ENCODE measurements at places on chromosomes 11 and 22.
A peak's percentile ranks its signal among the peaks of the same experiment; 100 is the strongest.

GRCh38 chr11:10305262-10305963 is 540 bp downstream of the ADM start:
- DNase-seq, result no peak

- peak; percentile 97 for DNase-seq
Measured at GRCh38 chr22:41448189-41448808, 1.7 kb upstream of the TOB2 start.

GRCh38 chr11:107385361-107385981 is 72.2 kb downstream of the CWF19L2 start:
- DNase-seq, result no peak

- no peak for DNase-seq
Measured at GRCh38 chr22:26892166-26893041, 235.0 kb downstream of the MIAT start.

- no peak for DNase-seq
Measured at GRCh38 chr11:125139778-125140177, 24.8 kb upstream of the PKNOX2 start.

GRCh38 chr11:75644946-75645345 is 23.9 kb downstream of the MAP6 start:
- no peak for DNase-seq

- no peak for DNase-seq
Measured at GRCh38 chr11:614021-614622, 1.6 kb downstream of the IRF7 start.

- DNase-seq, result no peak
Measured at GRCh38 chr11:48261600-48261999, 2.1 kb upstream of the OR4X1 start.

- DNase-seq, result no peak
Measured at GRCh38 chr11:134751031-134751585, 339.1 kb upstream of the B3GAT1 start.

DNA sequence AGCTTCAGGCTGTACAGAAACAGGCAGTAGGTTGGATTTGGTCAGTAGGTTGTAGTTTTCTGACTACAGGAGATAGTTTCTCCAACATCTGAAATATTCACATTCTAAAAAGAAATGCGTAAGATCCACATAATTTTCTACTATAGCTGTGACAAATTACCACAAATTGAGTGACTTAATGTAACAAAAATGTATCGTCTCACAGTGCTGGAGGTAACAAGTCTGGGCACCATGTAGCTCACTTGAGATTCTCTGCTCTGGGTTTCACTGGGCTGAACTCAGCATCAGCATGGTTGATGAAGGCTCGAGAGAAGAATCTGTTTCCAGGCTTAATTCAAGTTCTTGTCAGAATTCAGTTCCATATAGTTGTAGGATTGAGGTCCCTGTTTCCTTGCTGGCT is 350.9 kb upstream of the CCDC179 start:
- DNase-seq, result no peak

DNA sequence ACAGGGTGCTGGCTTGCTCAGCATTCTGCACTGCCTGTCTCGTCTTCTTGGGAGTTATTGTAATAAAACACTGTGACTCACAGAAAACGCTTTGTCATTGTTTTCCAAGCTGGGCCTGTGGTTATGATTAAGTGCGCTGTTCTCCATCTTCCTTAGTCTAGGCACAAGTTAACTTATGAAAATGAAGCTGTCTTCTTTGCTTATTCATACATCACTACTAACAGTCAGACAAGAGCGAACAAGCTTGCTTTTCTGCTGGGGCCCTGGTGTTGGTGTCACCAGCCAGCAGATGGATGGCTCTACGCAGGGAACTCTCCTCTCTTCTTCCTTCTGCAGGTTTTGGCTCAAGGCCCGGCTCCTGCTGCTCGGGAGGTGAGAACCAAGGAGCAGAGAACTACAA is 380.1 kb upstream of the SYN3 start:
- no peak for DNase-seq

- peak; percentile 64 for DNase-seq
Measured at GRCh38 chr11:126440792-126441514, 85.5 kb downstream of the ST3GAL4 start.

GRCh38 chr11:134862105-134862502 is 450.1 kb upstream of the B3GAT1 start:
- no peak for DNase-seq

- DNase-seq, result no peak
Measured at GRCh38 chr11:46808799-46809431, 37.2 kb downstream of the CKAP5 start.

DNA sequence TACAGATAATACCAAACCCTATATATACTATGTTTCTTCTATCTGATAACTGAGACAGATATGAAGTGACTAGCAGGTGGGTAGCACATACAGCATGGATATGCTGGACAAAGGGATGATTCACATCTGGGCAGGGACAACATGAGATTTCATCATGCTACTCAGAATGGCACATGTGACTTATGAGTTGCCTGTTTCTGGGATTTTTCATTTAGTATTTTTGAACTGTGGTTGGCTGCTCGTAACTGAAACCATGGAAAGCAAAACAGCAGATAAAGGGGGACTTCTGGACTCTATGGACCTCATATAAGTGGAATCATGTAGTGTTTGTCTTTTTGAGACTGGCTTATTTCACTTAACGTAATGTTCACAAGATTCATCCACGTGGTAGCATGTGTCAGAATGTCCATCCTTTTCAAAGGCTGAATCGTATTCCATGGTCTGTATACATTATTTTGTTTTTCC is 883.0 kb downstream of the TBC1D22A start:
- no peak for DNase-seq

DNA sequence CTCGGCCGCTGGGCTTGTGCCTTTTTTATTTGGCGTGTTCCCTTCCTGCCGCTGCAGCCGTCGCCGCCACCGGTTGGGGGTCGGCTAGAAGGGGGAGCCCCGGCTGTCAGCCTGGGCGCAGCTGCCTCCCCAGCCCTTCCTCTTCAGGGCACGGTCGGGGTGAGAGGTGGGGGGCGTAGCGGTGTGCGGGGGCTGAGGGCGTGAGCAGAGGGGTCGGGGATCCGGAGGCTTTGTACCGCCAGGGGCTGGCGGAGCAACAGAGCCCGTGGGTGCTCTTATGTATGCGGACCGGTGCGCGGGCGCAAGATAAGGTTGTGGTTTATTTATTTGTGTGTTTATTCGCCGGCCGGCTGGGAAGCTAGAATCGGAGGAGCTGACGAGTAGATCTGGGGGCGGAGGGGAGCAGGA is 477 bp downstream of the ZBTB16 start:
- no peak for DNase-seq

DNA sequence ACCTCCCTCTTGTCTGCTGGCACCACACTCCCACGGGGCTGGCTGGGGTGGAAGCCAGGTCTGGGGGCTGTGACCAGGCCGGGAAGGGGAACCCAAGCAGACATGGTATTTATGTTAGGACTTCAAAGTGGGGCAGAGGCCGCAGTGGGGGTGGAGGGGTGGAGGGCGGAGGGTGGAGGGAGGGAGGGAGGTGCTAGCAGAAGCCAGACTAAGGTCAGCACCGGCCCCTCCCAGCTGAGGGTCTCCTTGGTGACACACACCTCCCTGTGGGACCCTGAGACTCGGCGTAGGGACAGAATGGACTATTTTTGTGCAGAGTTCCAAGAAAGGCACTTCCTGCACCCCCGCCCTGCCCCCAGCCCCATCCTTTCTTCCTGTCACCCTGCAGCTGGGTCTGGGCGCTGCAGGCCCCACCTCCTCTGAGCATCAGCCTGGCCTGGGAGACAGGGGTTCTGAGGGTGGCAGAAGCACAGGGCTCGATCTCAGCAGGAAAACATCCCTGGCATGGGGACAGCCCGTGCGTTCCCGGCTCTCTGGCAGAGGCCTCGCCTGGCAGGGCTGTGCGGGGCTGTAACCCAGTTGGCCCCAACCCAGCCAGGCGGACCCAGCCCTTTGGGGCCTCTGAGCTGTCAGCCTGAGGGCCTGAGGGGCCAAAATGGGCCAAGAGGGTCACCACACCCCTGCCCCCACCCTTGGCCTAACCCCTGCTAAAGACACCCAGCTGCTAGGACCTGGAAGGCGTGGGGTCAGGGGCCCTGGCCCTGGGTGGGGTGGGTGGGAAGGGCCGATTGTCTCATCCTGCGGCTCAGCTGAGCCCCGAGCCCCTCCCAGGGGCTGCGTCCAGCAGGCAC is 9.6 kb upstream of the CD248 start:
- DNase-seq, result no peak

GRCh38 chr11:120689596-120690275 is 178.2 kb downstream of the GRIK4 start:
- DNase-seq, result no peak

- no peak for DNase-seq
Measured at GRCh38 chr22:45642986-45643385, 28.6 kb upstream of the ATXN10 start.

- no peak for DNase-seq
Measured at GRCh38 chr11:44592125-44592940, 26.9 kb downstream of the CD82 start.

DNA sequence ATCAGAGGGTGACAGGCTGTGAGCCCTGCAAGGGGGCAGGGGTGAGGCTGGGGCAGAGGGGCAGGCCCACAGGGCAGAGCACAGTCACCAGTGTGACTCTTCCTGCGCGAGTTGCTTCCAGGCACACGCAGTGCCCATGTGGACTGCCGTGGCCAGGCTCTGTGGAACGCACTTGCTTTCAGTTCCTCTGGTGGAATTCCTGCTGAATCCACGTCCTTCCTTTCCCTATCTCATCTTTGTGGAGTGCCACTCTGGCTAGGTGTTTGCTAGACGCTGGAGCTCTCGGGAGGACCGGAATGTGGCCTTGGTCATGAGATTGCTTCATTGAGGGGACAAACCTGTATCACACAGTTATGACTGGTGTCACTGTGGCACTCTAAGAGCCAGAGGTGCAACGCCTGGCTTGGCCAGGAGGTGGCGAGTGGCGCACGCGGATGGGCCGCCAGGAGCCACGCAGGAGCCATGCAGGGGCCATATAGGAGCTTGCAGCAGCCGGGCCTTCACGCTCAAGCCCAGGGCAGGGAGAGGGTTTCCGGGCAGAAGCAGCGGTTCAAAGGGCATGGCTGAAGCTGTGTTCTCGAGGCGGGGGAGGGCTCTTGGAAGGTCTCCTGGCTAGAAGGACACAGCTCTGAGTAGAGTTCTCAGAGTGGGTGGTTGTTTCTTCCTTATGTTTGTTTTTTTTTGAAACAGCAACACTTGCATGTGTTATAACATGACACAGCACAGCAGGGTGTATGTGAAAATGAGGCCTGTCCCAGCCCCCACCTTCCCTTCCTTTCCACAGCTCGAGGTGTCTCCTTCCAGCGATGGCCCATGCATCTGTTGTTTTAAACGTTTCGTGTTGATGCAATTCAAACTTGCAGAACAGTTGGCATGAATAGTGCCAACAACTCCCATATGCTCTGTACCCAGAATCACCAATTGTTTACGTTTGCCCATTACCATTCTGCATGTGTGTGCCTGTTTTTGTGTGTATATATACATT is 36.2 kb downstream of the TBC1D22A start:
- peak; percentile 94 for DNase-seq

DNA sequence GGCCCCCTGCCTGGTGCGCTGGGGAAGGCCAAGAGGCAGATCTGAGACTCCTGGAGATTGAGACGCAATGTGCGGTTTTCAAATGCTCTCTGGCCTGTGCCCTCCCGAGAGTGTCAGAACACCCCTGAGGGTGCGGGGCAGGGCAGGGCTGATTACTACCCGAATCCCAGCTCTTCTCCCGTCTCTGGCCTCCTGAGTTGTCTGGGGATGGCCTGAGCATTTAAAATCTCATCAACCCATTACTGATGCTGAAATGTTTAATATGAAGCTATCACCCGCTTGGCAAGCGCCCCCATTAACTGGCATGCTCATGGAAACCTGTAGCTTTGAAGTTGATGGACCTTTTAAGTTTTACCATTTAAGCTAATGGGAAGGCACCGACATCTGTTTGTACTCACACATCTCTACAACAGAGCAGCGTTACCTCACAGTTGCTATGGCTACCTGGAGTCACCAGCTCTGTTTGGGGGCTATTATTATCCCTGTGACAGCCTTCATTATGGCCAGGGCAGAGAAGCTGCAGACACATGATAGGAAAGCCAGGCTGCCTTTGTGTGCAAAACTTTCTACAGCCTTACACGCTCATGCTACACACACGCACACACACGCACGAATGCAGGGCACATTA is 3.6 kb upstream of the MB start:
- no peak for DNase-seq

DNA sequence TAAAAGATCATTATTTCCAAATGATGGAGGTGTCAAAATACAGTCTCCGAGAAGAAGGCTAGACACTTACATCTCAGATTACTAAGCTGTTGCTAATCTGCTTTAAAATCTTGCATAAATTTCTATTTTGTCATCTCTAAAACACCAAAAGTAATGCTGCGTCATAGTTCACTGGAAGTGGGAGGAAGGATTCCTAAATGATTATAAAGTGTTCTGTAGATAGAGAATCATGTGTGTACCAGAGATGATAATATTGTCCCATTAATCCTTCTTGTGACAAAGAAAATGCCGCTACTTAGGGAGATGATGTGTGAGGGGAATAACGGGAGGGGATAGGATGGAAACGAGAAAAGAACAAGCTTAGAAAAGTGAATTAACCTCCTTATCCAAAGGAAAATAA is 268.6 kb downstream of the JRKL start:
- DNase-seq, result no peak

- DNase-seq, result no peak
Measured at GRCh38 chr11:12214751-12215150, 104.4 kb downstream of the MICAL2 start.

DNA sequence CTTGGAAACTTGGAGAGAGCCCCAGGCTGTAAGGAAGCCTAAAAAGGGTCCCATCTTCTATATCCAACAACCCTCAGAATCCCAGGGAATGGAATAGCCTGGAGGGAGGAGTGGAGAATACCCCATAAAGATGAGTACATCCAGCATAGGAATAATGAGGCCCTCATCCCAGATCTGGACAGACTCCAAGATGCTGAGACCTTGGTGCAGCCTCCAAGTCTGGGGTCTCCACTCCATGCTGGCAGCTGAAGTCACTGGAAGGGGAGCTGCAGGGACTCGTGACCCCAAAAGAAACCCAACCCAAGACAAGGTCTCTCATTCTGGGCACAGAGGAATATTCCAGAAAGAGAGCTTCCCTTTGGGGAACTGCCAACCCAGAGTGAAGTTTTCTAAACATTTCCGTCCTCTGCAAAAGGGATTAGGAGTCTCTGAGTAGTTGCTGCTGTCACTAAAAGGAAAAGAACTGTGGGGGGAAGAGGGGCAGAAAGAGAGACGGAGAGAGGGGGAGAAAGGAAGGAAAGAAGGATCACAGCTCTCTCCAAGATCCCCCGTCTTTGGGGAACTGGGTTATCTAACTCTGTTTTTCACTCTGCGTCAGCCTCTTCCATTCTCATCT is 589 bp downstream of the SCGB1A1 start:
- no peak for DNase-seq

GRCh38 chr11:3927129-3927796 is 71.8 kb downstream of the STIM1 start:
- DNase-seq, result no peak

DNA sequence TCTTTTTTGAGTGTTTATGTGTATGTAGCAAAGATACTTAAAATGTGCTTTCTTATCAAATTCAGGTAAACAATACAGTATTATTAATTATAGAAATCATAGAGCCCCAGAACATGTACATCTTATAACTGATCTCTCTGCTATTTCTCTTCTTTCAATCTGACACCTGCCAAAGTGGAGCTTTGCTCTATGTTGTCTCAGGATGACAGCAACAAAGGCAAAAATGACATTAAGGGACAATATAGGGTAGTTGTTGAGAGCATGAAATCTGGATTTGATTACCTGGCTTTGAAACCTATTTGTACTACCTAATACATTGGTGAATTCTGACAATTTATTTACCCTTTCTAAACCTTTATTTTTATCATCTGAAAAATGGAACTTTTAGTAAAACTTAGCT is 7.0 kb downstream of the OR5J2 start:
- DNase-seq, result no peak
